ENCODE measurements at places on chromosomes 5 and 9. TPM values are rescaled to one million over a fixed set of nuclear protein-coding genes. Genes with fewer than 3 reads are reported as not detected.

DNA sequence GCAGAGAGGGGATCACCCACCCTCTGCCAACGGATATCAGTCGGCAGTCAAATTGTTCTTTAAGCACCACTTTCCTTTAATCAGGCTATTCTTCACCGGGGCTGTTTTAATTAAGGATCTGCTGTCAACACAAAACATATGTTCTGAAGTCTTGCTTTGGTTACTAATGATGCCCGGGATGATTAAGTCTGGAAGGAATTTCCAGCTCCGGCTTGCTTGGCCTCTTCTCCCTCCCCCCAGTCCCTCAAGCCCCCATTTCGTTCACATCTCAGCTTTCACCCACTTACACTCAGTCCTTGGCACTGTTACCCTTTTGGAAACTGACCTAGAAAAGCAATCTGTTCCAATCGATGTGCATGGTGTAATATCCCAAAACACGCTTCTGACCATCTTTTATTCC is 74.7 kb downstream of the MSX2 start:
- peak; percentile 87 for DNase-seq

Gene GABRA1
- 0.50 TPM for polyA plus RNA-seq

Gene IGIP
- 5.3 TPM for polyA plus RNA-seq

DNA sequence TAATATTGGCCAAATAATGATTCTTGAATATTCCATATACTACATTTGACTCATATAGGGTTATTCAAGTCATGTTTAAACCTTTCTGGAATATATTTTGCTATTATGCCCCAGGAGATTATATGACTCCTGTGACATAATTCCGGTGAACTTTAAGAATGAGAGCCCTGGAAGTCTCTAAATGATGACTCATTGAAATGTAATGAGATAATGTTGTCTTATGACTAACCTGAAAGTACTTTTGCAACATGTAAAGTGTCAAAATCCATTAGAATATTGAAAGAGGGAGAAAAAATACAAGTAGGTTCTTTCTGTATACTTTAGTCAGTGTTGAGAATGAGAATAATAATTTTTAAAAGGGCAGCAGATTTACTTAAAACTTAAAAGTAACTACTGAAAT is 830.4 kb downstream of the MAT2B start:
- no peak for DNase-seq

Gene LHX3
- polyA plus RNA-seq = not detected

- DNase-seq = no peak
These were observed 13.6 kb upstream of the FUBP3 start for GRCh38 chr9:130565792-130566191.

DNA sequence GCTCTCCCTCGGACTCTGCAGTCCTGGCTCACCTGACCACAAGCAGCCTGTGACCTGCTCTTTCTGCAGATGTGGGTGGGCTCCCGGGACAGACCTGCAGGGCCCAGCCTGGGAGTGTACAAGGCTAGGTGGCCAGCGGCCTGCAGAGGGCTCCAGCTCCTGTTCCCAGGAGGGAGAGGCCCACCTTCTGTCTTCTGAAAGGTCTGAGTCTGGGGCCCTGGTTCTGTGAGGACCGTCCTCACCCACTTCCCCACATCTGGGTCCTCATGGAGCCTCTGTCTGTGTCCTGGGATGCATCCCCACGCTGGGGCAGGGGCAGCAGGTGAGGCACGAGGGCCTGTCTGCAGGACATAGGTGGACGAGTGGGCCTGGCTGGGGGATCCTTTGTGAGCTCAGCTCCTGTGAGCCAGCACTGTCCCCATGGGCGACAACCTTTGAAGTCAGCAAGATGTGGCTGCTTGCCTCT is 43.7 kb downstream of the PHF2 start:
- DNase-seq = no peak

DNA sequence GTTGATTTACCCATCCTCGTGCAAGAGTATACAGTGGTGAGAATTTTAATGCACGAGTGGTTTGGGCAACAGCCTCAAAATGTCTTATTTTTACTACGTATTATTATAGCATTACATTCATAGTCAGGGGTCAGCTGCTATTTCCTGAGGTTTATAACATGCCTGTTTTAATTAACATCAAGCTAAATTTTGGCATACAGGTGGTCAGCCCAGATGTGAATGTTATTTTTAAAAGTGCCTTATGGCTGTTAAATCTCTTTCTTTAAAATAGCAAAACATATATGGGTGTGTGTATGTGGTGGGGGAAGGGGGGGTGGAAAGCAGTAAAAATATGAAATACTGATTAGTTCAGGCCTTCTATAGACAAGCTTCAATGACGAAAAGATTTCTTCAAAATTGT is 424.5 kb upstream of the CLINT1 start:
- DNase-seq = no peak

Gene TAF11L10
- not detected for polyA plus RNA-seq

DNA sequence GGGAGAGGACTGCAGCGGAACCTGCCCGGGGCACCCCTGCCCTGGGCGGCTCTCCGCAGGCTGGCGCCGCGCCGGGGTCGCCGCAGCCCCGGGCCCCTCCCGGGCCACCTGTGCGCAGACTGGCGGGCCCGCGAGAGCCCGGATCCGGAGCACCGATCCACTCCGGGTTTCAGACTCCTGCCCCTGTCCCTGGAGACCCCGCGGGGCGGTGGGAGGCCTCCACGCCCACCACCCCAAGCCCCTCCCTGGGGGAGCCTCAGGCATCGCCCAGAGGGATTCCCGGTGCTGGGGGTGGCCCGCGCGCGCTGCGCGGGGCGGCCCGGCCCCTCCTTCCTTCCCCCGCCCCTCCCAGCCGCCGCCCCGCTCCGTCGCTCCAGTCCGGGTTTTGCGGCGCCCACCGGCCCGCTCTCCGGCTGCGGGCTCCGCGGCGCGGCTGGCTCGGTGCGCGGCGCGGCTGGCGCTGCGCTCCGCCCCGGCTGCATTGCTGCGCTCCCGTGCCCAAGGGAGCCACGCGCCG is at the start of gene UNC5A:
TSS of gene UNC5A (plus strand) at position 479 of the 517 bp plus-strand sequence. CDS start 192 bp downstream, outside the sequence.
- DNase-seq = peak; percentile 27

GRCh38 chr9:27595733-27596132 is 22.5 kb upstream of the C9orf72 start:
- no peak for DNase-seq

GRCh38 chr9:90890146-90890810 is 88.7 kb downstream of the SYK start:
- no peak for DNase-seq

Gene MED22
- 29.5 TPM for polyA plus RNA-seq

DNA sequence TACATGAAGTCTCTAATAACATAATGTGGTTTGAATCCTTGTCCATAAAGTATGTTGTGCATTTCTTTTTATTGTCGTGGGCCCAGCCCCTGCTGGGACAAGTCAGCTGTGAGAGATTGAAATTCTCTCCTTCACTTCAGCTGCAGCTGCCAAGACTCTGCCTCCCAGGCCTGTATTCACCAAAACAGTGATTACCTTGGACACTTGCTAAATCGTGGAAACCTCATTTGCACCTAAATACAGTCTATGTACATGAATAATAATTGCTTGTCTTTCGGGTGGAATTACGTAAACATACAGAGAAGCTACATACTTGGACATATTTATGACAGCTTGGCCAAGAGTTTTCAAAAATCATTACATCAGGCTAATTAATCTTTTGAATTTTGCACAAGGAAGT is 898.5 kb upstream of the SEMA6A start:
- no peak for DNase-seq

DNA sequence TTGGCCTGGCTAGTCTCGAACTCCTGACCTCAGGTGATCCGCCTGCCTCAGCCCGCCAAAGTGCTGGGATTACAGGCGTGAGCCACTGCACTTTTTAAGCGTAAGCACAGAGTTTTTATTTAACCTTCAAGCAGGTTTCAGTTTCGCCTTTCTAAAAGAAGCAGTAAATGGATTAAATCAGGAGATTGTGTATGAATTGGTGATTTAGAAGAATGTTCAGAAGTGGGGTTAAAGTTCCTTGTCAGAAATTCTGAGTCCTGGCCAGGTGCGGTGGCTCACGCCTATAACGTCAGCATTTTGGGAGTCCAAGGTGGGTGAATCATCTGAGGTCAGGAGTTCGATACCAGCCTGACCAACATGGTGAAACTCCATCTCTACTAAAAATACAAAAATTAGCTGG is 12.2 kb downstream of the HSPA4 start:
- DNase-seq = no peak

- no peak for DNase-seq
These were observed 77.5 kb upstream of the GNAQ start for GRCh38 chr9:78109075-78109474.

GRCh38 chr9:5896863-5897262 is 6.2 kb downstream of the MLANA start:
- DNase-seq = no peak

Gene SET
- polyA plus RNA-seq = 599 TPM

- peak; percentile 30 for DNase-seq
These were observed 103.2 kb downstream of the MED27 start for GRCh38 chr9:131976157-131977108.

Measured in right lung (tissue), 10 donors.